ENCODE measurements at places on chromosomes 16 and 17.
A peak's percentile ranks its signal among the peaks of the same experiment; 100 is the strongest.

GRCh38 chr17:3886776-3887175 lies 6.1 kb downstream of the CAMKK1 start:
- DNase-seq, result peak; percentile 67

- DNase-seq, result no peak
These were observed 18.2 kb upstream of the CMTM4 start for GRCh38 chr16:66714654-66715307.

DNA sequence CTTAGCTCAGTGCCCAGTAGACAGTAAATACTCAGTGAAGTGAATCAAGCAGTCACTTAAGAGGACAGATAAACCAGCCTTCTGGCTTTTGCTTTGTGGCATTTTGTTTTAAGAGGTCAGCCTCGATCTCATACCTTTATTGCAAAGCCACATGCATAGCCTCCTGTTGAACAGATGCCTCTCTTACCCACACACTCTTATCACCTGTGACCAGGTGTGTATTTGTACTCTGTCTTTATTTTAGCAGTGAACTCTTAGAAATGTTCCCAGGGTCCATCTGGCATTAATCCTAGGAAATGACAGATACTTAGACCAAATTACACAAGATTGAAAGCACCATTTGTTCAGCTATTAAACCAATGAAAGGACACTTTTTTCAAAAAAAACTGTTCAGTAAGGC lies 1426.5 kb downstream of the CDH11 start:
- DNase-seq, result no peak

DNA sequence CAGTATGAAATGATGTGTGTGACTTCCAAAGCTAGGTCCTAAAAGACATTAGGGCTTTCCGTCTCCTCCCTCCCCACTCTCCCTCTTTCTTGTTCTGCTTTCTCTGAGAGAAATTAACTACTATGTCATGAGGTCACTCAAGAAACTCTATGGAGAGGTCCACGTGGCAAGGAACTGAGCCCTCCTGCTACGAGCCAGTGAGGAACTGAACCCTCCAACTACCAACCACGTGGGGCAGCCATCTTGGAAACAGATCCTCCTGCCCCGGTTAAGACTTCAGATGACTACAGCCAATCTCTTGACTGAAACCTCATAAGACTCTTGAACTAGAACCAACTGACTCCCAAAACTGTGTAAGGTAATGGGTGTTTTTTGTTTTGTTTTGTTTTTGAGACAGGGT lies 4.2 kb upstream of the ALOX15 start:
- no peak for DNase-seq

DNA sequence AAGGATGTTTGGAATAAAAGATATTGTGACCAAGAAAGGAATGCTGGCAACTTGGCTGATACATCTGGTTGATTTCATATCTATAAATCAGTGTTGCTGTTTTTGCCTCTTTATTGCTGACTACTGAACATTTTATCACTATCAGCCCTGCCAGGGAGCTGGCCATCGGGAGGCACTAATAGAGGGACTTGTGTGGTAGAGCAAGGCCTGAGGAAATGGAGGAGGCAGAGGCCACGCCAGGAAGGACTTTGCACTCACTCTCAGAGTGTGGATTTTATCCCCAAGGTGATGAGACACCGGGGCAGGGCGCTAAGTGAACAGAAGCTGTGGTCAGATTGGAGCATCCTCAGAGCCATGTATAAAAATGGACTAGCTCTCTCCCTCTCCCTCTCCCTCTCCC lies 9.3 kb upstream of the CYB561 start:
- no peak for DNase-seq

DNA sequence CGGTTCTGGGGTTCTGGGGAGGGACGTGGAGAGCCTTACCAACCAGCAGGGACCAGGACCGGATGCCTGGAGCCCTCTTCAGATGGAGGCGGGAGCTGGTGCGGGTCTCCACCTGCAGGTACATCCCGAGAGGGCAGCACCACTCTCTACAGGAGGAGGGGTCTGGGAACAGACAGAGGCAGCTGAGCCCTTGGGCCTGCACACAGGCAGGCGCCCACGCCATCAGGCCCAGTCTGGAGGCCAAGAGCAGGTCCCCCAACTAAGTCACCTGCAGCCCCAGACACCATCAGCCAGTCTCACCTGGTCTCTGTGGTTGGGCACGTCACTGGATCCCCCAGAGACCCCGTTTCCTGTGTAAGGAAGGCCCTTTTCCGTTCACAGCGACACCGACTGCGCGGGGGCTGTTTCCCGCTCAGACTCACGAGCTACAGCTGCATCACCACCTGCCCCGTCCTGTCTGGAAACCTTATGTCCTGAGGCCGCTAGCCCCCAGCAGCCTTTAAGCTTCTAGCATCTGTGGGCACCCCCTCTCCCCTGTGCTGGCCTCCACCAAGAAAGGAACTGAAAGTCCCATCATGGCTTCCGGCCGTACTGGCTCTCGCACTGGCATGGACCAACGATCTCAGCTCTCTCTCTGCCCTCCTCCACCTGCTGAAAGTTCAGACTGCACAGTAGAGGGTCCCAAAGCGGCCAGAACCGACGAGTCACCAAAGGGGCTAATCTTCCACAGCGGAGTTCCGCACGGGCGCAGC lies 1.2 kb downstream of the CYBC1 start:
- peak; percentile 93 for DNase-seq

- DNase-seq, result no peak
These were observed 71.3 kb downstream of the SRCIN1 start for GRCh38 chr17:38534498-38534885.

- DNase-seq, result no peak
These were observed 91.7 kb upstream of the CACNG3 start for GRCh38 chr16:24164416-24164815.

DNA sequence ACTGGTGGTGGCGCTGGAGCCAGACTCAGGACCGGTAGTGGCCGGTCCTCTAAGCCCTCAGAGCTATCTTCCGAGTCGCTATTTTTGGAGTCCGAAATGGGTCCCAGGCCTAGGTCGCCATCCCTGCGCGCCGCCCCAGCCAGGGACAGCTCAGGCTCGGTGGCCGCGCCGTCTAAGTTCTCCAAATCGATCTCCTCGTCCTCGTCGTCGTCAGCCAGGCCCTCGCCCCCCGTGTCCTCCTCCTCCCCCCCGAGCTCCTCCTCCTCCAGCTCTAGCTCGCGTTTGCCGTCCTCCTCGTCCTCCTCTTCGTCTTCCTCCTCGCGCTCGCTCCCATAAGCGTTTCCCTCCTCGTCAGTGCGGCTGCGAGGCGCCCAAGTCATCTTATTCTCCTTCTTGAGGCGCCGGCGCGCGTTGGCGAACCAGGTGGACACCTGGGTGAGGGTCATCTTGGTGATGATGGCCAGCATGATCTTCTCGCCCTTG lies 1.6 kb downstream of the IRX3 start:
- DNase-seq, result no peak

GRCh38 chr17:64418506-64419339 lies 28.1 kb upstream of the PECAM1 start:
- DNase-seq, result peak; percentile 77

GRCh38 chr17:77426676-77427386 lies 286.1 kb downstream of the SEC14L1 start:
- no peak for DNase-seq

GRCh38 chr17:82400206-82400605 lies 17.9 kb upstream of the HEXD start:
- DNase-seq, result no peak

DNA sequence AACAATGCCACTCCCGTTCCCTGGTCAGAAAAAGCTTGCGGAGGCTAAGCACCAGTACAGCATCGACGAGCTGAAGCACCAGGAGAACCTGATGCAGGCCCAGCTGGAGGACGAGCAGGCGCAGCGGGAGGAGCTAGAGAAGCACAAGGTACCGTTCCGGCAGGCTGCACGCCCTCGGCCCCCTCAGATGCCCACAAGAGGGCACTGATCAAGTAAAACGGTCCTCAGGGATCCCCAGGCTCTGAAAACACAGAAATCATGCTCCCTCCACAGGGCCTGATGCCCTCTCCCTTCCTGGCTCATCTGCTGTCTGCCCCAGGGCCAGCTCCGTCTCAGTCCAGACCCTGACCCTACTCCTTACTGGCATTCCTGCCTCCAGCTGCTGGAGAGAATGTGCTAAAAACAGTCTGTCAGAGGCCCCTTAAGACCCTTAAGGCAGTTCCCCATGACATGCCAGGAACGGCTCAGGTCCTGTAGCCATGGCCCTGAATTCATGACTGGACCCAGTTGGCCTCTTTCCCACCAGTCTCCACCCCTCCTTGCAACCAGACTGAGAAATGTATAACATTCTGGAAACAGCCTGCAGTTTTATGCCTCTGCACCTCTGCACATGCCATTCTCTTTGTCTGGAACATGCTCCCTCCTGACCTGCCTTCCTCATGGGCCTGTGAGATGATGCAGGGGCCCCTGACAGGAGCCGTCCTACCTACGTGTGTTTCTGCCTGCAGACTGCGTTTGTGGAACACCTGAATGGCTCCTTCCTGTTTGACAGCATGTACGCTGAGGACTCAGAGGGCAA lies 21.8 kb downstream of the DRC3 start:
- DNase-seq, result no peak

- no peak for DNase-seq
These were observed 276.1 kb downstream of the SNX29 start for GRCh38 chr16:12252616-12253015.

DNA sequence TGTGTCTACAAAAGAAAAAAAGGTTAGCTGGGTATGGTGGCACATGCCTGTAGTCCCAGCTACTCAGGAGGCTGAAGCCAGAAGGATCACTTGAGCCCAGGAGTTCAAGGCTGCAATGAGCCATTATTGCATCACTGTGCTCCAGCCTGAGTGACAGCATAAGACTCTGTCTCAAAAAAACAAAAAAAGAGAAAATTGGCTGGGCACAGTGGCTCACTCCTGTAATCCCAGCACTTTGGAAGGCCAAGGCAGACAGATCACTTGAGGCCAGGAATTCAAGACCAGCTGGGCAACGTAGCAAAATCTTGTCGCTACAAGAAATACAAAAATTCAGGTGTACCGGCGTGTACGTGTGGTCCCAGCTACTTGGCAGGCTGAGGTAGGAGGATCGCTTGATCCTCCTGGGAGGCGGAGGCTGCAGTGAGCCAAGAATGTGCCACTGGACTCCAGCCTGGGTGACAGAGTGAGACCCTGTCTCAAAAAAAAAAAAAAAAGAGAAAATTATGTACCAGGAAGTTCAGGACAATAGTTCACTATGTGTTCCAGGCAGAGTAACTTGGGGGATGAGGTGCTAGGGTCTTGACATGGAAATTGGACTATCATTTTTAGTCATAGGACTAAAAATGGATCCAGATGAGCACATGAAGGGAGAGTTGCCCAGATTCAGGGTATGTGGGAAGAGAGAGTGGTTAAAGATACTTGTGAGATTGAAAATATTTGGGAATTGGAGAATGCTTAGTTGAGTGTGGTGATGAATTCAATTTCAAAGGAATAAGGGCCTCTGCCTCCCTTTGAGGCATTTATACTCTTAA lies 11.0 kb downstream of the ALDH3A2 start:
- DNase-seq, result no peak

DNA sequence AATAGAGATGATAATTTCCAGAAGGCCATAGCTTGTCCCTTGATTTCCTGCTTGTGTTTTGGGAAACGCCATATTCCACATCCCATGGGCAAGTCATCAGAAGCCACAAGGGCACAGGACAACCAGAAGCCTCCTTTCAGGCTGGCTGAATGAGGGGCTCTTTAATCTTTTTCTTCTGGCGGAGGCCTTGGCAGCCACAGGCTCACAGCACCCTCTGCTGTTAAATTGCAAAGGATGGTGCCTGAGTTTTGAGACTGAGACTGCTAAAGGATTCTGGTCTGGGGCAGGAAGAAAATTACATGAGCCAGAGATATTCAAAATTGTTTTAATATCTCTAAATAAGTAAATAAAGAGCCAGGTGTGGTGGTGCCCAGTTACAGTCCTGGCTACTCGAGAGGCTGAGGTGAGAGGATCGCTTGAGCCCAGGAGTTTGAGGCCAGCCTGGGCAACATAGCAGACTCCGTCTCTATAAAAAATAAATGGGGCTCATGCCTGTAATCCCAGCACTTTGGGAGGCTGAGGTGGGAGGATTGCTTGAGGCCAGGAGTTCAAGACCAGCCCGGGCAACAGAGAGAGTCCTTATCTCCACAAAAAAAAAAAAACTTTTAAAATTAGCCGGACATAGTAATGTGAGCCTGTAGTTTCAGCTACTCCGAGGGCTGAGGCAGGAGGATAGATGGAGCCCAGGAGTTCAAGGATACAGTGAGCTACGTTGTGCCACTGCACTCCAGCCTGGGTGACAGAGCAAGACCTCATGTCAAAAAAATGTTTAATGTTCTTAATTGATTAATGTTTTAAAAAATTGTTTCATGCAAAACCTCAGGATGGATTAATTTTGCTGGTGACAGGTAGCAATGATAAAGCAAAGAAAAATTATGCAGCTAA lies 26.3 kb downstream of the AARSD1 start:
- DNase-seq, result peak; percentile 73

DNA sequence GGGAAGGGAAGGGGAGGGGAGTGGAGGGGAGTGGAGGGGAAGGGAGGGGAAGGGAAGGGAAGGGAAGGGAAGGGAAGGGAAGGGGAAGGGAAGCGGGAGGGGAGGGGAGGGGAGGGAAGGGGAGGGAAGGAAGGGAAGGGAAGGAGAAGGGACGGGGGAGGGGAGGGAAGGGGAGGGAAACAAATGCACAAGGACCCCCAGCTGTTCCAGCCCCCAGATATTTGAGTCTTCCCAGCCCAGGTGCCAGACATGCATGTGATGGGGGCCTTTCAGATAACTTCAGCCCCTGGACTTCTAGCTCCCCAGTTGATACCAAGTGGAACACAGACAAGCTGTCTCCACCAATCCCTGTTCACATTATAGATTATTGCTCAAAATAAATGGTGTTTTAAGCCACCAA lies 14.7 kb upstream of the KDM8 start:
- no peak for DNase-seq

DNA sequence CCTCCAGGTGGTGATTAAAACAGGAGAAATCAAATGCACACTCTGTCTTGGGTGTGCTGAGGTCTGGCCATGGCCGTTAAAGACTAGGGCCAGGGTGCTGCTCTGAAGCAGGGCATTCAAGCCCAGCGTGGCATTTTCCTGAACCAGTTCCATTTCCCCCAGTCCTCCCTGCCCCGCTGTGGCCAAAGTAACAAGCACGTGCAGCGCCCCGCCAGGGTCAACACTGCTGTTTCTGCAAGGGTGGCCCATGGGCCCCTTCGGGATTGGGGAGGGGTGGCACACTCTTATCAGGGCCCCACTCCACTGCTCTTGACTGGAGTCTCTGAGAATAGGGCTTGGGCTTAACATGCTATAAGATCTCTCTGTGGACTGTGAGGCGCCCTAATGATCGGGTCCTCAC lies 72.9 kb downstream of the IL21R start:
- DNase-seq, result no peak

GRCh38 chr17:76121932-76122430 lies 18.4 kb upstream of the EXOC7 start:
- DNase-seq, result peak; percentile 69

- no peak for DNase-seq
These were observed 2.5 kb upstream of the CCL2 start for GRCh38 chr17:34252444-34253138.
